ENCODE measurements at places on chromosomes 16 and 17.

DNA sequence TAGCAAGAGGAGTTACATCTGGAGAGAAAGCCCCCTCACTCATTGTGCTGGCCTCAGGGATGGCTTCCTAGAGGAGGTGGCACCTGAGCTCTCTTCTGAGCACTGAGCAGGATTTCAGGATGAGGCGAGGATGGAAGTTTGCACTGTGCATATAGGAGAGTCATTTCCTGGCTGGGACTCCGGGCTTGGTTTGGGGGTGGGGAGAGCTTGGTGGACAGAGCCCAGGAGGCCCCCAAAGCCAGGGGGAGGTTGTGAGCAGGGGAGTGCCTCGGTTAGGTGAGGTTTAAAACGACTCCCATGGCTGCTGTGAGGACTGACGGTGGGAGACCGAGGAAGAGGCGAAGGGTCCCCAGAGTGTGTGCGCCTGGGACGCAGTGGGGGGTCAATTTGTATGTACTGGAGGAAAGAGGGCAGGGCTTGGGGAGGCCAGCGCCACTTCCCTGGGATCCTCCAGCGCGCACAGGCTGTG, 1.2 kb downstream of the CAMKK1 start:
- DNase-seq: no peak

DNA sequence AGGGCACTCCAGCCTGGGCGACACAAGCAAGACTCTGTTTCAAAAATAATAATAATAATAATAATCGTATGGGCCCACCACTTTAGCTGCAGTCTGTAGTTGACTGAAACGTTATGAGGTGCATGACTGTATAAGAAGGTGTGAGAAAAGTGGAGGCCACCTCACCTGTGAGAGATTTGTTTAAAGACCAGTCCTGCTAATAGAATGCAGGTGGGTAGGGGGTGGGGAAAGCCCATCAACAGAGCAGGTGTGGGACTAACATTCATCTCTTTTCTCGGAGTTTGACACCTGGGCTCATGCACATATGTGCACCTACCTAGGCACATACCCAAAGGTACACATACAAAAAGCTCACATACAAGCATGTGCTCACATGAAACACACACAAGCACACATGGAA, 68.0 kb upstream of the TOB1 start:
- no peak for DNase-seq

GRCh38 chr17:74981318-74981978, 6.0 kb upstream of the CDR2L start:
- no peak for DNase-seq

DNA sequence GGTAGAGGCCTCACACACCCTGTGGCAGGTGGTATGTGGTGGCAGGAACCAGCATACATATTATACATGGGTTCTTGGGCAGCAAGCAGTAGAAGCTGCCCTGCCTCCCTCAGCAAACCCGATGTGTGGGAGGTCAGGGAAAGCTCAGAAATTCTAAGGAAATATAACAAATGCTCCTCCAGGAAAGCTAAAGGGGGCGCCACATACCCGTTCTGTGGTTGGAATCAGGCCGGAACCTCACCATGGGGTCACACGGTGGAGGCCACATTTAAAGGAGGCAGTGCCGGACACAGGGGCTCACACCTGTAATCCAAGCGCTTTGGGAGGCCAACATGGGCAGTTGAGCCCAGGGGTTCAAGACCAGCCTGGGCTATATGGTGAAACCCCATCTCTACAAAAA, 12.4 kb upstream of the KATNB1 start:
- no peak for DNase-seq

DNA sequence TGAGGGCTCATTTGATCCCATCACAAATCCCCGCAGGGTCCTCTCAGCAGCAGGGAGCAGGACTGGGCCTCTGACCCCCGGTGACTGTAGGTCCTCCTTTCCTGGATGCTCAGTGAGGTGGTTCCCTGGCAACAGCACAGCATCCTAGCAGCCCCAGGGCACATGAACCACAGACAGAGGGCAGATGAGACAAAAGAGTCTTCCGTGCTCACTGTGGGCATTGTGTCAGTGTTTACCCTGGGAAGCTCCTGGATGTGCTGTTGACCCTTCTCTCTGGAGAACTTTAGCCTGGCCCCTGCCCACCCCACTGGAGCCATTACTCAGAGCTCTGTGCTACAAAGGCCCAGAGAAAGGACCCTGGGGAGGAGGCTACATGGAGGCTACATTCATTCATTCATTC, 21.7 kb upstream of the TMEM220 start:
- no peak for DNase-seq

GRCh38 chr16:48366165-48367093, 18.8 kb downstream of the SIAH1 start:
- peak; percentile 32 for DNase-seq

GRCh38 chr17:77451245-77451893, 310.6 kb downstream of the SEC14L1 start:
- peak; percentile 81 for DNase-seq

DNA sequence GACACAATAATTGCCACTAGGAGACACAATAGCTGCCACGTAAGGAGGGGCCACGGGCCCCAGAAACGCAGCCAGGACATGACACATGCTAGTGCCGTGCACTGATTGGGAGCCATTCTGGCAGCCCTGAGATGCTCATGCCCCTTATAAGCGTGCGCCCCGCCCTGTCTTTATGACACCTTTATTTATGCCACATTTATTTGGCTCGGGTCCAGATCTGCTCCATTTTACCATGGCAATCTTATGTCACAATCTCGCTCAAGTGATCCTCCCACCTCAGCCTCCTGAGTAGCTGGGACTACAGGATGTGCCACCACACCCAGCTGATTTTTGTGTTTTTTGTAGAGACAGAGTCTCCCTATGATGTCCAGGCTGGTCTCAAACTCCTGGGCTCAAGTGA, 43.8 kb upstream of the NF1 start:
- DNase-seq: no peak

GRCh38 chr16:57690782-57691471, 3.7 kb upstream of the DRC7 start:
- no peak for DNase-seq

DNA sequence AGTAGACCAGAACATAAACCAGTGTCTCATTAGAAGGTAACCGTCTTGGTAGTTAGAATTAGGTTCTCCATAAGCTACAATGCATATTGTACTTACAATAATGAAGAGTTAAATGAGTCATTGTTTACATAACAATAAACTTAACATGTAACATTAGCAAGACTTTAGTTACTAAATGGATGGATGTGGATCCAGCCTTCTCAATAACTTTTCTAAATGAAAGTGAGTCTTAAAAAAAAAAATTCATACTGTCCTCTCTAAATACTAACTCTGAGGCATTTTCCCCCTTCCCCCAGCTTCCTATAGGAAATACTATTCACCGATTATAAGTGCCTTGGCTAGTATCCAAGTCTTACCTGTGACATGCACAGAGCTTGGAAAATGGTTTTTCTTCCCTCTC, 155.3 kb downstream of the CYB561 start:
- DNase-seq: no peak

DNA sequence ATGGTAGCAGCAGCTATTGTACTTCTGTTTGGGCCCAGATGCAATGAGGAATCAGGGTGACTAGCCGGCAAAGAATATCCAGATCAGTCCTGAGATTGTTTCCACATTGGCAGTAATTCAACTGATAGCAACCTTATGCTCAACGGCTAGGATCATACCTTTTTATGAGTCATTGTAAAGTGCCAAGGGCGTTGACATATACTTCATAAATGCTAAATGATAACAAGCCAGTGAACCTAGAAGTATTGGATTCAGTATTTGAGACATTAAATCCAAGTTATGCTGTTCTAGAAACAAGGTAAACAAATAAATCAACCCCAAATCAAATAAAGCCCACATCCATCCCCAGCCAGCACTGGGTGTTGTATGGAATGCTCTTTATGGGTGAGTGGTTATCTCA, 207.1 kb upstream of the ZFHX3 start:
- no peak for DNase-seq

DNA sequence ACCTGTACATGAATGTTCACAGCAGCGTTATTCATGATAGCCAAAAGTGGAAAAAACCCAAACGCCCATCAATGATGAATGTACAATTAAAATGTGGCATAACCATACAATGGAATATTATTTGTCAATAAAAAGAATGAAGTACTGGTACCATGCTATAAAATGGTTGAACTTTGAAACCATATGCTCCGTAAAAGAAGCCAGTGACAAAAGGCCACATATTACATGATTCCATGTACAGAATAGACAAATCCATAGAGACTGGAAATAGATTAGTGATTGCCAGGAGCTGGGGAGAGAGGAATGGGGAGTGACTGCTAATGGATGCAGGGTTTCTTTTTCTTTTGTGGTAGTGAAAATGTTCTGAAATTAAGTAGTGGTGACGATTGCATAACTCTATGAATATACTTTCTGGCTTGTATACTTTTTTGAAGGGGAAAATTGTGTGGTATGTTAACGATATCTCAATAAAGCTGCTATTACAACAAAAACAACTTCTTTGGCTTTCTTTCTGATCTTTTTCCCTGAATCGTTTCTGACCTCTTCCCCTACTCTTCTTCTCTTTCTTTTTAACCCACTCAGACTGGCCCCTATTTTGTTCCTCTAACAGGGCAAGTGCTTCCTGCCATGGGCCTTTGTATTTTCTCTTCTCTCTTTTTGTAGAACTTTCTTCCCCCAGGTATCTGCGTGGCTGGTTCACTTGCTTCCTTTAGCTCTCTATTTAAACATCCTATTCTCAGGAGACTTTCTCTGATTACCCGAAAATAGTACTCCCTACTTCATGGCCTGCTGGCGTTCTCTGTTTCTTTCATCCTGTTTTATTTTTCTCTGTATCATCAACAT, 67.9 kb downstream of the FTO start:
- no peak for DNase-seq

- DNase-seq: no peak
These were observed 8.6 kb upstream of the SOST start for GRCh38 chr17:43767053-43767712.

- DNase-seq: no peak
These were observed 3.4 kb downstream of the TMEM11 start for GRCh38 chr17:21210411-21211076.

- no peak for DNase-seq
These were observed 200.4 kb downstream of the LGALS9B start for GRCh38 chr17:20266806-20267458.

- DNase-seq: no peak
These were observed 11.8 kb downstream of the C17orf75 start for GRCh38 chr17:32330147-32330546.

- no peak for DNase-seq
These were observed 408.0 kb downstream of the SLC39A11 start for GRCh38 chr17:72684405-72685020.

GRCh38 chr17:9406046-9406606, 169.5 kb downstream of the STX8 start:
- no peak for DNase-seq

- no peak for DNase-seq
These were observed 11.9 kb upstream of the HOXB2 start for GRCh38 chr17:48556576-48557401.

DNA sequence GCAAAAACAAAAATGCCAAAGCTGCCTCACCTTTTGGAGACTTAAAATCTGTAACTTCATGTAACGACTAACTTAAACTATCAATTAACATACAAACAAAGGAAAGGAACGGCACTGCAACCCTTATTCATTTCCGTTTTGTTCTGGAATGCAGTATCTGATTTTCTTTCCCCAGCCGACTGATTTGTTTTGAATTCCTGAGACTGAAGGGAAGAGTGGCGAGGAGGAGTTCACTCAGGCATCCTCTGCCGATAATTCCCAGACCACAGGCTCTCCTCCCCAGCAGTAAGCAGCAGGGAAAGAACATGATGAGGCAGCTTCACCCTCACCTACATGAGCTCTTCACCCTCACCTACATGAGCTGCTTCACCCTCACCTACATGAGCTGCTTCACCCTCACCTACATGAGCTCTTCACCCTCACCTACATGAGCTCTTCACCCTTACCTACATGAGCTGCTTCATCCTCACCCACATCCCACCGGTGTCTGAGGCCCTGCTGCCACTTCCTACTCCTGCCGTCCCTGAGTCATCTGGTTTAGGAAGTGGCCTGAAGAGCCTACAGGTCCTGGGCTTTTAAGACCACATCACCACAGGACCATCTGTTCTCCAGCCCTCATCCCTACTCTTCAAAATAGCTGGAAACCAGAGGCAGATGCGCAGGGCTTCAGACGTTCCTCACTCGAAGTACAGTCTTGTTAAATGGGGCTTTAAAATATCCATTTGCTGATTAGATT, 168.0 kb upstream of the RPH3AL start:
- DNase-seq: no peak

GRCh38 chr16:56344518-56345405, 80.6 kb downstream of the AMFR start:
- DNase-seq: no peak

DNA sequence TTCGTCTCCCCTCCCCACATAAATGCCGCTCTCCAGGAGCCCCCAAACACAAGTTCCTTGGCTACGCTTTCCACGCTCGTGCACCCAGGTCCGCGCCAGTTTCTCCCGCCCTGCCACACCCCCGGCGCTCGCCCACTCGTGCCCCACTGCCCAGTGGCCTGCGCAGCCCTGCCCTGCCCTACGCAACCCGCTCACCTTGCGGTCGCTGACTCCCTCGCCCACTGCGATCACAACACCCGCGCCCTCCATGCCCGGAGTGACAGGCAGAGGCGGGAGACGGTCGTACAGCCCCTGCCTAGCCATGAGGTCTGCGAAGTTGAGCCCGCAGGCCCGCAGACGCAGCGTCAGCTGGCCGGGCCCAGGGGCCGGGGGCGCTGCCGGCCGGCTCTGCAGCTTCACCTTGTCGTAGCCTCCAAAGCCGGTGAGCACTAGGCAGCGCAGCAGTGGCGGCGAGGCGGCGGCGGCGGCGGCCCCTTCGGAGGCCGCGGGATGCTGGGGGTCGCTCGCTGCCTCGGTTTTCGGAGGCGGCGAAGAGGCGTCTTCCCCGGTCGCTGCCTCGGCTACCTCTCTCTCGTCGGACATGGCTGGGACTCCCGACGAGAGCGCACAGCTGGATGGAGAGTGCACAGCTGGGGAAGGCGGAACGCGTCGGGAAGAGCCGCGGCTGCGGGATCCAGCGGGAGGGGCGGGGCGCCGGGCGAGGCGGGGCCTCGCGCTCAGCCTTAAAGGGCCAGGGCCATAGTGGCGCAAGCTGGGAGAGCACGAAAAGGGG, at the start of gene VAT1:
Gene VAT1 (minus strand): TSS at position 645 of the 772 bp plus-strand sequence. CDS start 63 bp downstream, at position 582.
- peak; percentile 69 for DNase-seq

DNA sequence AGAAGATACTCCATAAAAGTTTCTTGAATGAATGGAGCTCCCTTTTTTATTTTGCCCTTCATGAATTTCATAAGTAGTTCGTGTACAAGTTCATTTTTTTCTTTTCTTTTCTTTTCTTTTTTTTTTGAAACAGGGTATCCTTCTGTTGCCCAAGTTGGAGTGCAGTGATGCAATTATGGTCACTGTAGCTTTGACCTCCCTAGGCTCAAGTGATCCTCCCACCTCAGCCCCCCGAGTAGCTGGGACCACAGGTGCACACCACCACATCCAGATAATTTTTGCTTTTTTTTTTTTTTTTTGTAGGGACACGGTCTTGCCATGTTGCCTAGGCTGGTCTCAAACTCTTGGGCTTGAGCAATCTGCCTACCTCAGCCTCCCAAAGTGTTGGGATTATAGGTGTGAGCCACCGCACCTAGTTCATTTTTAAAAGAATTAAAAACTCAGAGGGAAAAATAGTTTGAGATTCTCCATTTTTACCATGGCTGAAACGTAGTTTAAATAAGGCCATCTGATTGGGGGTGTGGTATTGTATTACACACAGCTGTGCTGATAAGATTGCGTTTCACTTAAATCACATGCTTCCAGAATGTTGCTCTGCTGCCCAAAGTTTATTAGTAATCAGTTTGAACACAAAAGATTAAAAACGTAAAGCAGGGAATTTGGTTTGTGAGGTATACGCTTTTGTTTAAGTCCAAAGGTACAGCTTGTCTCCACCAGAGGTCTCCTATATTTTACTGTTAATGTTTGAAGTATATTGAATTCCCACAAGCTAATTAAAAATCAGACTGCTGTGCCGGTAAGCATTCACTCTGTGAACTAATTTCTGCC, 154.1 kb downstream of the SOCS1 start:
- DNase-seq: no peak
